ENCODE measurements at places on chromosomes 16 and 17.

DNA sequence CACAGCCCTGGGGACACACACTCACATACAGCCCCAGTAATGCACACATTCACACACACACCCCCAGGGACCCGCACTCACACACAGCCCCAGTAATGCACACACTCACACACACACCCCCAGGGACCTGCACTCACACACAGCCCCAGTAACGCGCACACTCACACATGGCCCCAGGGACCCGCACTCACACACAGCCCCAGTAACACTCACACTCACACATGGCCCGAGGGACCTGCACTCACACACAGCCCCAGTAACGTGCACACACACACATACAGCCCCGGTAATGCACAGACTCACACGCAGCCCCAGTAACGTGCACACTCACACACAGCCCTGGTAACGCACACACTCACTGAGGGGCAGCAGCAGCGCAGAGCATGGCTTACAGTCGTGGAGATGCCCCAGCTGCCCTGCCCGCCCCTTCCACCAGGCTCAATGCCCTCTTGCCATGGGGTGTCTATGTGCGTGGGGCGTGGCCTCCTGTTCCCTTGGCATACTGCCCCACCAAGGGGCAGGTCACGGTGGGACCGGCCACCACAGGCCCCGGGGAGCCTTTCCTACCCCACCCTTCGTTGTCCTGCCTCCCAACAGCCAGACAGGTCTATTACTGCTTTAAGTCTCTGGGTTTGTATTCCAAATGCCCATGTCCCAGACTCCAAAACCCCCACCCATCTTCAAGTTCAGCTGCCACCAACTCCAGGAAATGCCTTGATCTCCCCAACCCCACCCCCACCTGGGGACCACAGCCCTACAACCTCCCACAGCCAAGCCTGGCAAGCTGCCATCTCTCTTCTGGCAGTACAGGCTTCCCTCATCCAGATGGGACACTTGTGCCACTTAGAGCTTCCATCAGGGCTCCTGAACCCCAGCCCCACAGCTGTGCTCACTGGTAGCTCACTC lies 2.7 kb downstream of the CCDC102A start:
- no peak for DNase-seq

- DNase-seq, result no peak
Measured at GRCh38 chr17:6241381-6241780, 171.2 kb downstream of the WSCD1 start.

DNA sequence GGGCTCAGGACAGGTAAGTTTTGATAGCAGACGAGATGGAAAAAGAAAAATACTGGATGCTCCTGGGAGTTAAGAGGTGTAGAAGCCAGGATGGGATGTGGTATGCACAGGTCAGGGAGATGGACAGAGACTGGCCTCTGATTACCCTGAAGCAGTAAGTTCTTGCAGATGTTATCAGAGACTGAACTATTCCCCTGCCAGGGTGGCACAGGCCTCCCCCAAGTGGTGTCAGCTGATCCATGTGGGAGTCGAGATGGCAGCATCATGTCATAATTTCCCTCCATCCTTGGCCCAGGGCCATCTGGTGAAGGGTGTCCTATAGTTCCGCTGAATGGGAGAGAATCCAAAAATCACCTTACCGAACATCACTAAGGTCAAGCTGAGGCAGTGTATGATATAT lies 14.1 kb upstream of the NKD1 start:
- no peak for DNase-seq

- DNase-seq, result no peak
Measured at GRCh38 chr17:35892091-35893035, 12.2 kb upstream of the CCL5 start.

DNA sequence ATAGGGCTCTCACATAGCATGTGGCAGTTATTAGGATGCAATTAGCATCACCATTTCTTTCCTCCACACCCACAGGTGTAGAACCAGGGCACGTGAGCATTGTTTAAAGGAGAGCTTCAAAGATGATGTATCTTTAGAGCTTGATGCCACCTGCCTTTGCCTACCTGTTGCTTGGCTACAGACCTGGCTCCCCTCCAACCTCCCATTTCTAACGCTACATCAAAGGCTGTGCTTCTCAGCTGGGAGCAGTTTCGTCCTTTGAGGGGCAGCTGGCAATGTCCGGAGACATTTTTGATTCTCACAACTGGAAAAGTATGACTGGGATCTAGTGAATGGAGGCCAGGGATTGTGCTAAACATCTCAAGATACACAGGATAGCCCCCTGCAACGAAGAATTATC lies 78.5 kb upstream of the CLEC3A start:
- DNase-seq, result no peak

GRCh38 chr16:89325861-89326471 lies 108.5 kb downstream of the ZNF778 start:
- peak; percentile 81 for DNase-seq

DNA sequence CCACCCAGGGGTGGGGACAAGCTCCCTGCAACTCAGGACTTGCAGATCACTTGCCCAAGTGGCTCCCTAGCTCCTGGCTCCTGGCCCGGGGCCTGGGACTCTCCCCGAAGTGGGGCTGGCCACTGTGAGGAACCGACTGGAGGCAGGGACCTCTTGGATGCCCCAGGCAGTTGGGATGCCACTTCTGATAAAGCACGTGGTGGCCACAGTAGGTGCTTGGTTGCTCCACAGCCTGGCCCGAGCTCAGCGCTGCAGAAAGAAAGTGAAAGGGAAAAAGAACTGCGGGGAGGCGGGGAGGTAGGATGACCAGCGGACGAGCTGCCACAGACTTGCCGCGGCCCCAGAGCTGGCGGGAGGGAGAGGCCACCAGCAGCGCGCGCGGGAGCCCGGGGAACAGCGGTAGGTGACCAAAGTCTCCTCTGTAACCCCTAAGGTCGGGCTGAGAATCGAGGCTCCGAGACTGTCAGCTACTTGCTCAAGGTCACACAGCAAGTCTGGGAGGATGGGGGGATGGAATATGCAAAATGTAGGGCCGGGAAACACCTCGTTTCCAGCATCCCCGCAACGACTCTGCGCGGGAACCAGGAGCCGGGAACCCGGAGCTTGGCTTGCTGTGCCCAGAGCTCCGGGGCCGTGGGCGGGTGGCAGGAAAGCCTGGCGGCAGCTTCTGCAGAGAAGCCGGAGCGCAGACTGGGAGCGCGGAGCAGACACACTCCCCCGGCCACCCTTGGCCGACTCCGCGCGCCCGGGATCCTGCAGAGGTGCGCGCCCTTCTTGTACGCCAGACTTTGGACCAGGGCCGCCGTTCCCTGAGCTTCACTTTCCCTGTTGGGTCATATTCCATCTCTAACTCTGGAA lies 1.9 kb downstream of the CIITA start:
- DNase-seq, result peak; percentile 31

DNA sequence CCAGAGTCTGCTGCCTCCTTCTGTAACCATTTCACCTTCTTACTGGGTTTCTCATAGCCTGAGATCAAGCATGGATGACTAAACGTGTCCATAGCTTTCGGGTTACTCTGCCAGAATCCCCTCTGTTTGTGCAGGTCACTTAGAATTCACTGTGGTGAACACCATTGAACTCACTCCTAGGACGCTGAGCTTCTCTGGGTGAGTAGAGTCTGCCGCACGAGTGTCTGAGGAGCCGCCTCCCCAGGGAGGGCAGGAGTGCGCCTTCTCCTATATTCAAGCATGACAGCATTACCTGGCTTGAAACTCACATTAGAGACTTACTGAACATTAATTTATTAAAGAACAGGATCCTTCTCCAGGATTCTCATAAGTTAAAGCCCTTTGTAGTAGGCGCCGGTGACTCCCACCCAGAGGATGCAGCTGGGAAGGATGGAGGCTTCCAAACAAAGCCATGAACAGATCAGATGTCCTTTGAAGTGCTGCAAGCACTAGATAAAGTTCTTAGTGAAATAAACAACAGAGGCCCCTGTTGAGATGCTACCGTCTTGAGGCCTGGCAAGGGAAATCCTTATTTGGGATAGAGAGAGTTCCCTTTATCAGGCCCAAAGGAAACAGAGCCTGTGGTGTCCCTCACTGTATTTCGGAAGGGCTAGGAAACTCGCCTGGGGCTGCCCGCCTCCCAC lies 144.6 kb upstream of the PLCG2 start:
- no peak for DNase-seq

- no peak for DNase-seq
Measured at GRCh38 chr17:39745335-39746144, 7.8 kb downstream of the GRB7 start.

DNA sequence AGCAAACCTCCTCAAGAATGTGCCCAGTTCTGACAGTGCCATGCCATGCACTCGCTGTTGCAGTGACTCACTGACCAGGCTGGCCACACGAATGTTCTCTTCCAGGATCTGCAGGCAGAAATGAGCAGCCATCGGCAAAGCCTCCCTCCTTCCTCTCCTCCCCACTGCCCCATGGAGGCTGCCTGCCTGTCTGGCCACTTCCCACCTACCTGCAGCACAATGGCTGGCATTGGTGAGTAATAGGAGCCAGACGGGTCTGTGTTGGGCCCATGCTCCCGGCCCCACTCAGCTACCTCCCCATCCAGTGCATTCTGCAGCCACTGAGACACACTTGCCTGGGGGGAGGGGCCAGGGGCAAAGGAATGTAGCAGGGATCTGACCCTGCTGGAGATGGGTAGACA lies 2.8 kb upstream of the MATCAP1 start:
- DNase-seq, result peak; percentile 49
